ENCODE measurements at places on chromosomes 12 and 14. TPM values are rescaled to one million over a fixed set of nuclear protein-coding genes. Genes with fewer than 3 reads are reported as not detected.

Gene STON2
- total RNA-seq, result 20.5 TPM

DNA sequence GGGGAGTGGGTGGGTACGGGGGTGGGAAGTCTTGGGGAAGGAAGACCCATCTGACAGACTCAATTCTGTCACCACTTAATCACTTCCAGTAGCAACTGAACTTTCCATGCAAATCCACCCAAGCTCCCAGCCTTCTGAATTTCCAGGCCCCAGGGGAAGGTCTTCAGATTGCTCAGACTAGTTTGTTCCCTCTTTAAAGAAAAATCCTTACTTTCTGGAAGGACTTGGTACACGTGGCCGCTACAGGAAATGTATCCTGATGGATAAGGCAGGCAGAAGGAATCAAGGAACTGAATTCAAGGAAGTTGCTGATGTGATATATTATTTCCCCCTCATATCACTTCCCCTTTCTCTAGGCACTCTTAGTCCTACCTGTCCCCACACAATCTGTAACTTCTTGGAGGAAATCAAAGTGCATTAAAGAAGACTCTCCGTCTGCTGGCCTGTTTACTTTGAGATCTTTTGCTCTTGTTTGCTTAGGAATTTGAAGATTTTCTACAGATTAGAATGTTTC, 6.4 kb downstream of the NFKBIA start:
- peak; percentile 54 for DNase-seq

Gene CGRRF1
- 32.6 TPM for total RNA-seq

GRCh38 chr12:93365616-93366405, 11.9 kb upstream of the NUDT4 start:
- DNase-seq, result no peak

DNA sequence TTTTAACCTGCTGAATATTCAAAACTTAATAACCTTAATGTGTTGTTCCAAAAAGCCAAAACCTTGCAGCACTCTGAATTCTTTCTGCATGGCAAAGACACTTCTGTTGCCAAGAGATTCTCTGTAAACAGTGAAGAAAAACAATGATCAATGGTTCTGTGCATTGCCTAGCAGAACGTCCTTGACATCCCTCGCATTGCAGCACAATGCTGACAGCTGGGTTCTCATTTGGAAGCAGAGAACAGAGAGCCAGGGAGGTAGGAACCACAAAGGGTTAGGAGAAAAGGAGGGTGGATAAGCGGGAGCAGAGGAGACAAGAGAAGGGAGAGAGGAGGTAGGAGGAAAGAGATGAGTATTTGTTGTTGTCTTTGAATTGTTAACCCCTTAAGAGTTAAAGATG, 501.1 kb downstream of the NAV3 start:
- no peak for DNase-seq

- no peak for DNase-seq
Measured at GRCh38 chr12:114789821-114790220, 105.8 kb upstream of the TBX3 start.

- no peak for DNase-seq
Measured at GRCh38 chr14:33110737-33111443, 172.2 kb downstream of the NPAS3 start.

- no peak for DNase-seq
Measured at GRCh38 chr14:100454437-100454836, 131.3 kb downstream of the SLC25A47 start.

DNA sequence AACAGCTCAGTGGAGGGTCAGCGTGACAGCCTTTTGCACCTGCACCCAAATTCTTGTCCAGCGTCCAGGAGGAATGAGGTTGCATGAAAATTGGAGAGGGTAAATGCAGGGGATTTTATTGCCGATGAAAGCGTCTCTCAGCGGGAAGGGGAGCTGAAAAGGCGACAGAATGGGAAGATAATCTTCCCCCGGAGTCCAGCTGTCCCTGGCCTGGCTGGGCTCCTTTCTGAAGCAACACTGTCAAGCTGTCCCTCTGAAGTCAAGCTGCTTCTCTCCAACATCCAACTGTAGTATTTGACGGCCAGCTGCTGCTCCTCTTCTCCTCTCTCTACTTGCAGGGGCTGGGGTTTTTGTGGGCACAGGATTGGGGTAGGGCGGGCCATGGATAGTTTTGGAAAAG, 32.7 kb downstream of the NOPCHAP1 start:
- DNase-seq, result no peak

GRCh38 chr12:128905003-128905544, 51.8 kb downstream of the GLT1D1 start:
- DNase-seq, result no peak

- no peak for DNase-seq
Measured at GRCh38 chr12:84807249-84807648, 105.3 kb downstream of the SLC6A15 start.

Gene NYNRIN
- total RNA-seq, result 15.1 TPM

- DNase-seq, result no peak
Measured at GRCh38 chr12:110002676-110003515, 3.7 kb downstream of the ANKRD13A start.

- DNase-seq, result no peak
Measured at GRCh38 chr12:15049461-15050153, 76.8 kb downstream of the PDE6H start.

DNA sequence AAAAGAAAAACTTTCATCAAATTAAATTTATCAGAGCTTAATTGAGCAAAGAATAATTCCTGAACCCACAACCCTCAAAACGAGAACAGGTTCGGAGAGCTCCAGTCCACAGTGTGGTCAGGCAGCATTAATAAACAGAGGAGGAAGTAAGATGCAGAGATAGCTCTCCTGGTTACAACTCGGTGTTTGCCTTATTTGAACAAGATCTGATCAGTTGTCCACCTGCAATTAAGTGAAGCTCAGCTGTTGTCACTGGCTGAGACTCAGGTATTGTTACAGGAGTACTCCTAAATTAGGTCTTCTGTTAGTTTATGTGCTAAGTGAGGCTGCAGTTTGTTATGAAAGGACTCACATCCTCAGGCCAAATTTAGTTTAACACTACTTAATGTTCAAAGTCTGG, 451.4 kb upstream of the PDE3A start:
- no peak for DNase-seq

DNA sequence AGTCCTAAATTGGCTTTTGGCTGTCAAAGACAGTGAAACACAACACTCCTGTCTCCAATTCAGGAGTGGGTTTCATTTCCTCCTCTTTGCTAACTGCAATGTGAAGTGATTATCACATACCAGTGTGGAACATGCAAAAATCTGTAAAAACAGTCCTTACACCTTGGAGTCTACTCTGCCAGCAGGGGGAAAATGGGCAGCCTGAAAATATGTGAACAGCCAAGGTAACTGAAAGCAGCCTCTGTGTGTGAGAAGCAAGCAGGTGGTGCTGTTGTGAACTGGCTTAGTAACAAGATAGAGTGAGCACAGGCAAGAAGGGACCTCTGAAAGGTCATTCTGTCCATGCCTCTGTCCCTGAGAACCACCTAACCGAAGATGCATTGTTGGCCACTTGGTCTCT, 6.0 kb downstream of the PRMT8 start:
- no peak for DNase-seq

DNA sequence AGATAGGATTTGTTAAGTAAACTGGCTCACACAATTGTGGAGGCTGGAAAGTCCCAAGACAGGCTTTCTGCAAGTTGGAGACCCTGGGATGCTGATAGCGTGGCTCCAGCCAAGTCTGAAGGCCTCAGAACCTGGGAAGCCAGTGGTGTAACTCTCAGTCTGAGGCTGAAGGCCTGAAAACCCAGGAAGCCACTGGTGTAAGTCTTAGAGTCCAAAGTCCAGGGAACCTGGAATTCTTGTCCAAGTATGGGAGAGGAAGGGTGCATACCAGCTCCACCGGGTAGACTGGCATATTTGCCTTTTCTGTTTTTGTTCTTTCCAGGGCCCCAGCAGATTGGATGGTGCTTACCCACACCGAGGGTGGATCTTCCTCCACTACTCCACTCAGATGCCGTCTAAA, 18.1 kb downstream of the GMFB start:
- DNase-seq, result no peak

All from posterior vena cava (tissue), 2 donors.